ENCODE measurements at places on chromosomes 7 and 10.

DNA sequence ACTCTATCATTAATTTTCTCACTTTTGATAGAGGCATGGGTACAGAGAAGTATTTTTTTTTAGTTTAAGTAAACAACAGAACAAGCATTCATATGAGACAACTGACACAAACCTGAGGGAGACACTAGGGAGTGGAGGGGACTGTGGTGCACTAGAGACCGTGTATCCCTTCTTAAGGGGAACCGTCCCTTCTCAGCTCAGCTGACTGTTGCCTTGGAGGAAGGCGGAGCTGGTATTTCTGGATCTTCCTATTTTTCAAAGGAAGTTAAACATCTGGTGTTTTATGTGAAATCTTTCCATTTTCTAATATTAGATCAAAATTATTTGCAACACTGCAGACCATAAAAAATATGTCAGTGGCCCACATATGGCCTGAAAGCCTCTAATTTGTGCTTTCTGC lies 113.6 kb upstream of the MACROH2A2 start:
- DNase-seq, result no peak

DNA sequence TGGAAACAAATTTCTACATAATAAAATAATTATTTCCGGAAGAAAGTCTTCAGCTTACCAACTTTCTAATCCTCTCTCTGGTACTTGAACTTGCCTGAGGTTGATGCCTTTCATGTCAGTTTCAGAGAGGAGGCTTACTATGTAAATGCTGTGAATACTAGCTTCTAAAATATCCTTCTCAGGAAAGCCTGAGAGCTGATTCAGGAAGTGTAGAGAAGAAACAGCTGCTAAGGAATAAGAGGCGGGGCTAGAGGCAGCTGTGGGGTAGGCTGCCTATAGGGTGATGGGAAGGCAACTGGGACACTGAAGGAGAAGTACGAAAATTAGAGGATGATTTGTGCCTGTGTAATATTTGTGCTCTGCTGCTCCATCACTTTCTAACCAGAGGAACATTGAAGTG lies 69.3 kb downstream of the AVL9 start:
- DNase-seq, result no peak

DNA sequence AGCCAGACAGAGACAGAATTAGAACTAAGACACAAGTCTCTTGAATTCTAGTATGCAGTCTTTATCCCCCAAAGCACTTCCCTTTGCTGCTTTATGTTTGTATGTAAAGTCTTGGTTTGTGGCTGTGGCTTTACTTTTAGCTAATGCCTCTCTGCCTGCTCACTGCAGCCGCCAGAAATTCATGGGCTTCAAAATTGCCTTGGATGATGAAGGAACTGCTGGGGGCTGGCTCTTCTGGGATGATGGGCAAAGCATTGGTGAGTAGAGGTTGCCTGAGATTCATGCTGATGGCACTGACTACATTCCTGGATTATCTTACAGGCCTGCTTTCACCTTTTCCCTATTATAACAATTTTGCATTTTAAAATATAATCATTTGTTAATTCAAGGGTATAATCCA lies 10.9 kb upstream of the MGAM2 start:
- DNase-seq, result no peak

- DNase-seq, result no peak
Observed at GRCh38 chr7:47297120-47297519, 284.8 kb downstream of the TNS3 start.

DNA sequence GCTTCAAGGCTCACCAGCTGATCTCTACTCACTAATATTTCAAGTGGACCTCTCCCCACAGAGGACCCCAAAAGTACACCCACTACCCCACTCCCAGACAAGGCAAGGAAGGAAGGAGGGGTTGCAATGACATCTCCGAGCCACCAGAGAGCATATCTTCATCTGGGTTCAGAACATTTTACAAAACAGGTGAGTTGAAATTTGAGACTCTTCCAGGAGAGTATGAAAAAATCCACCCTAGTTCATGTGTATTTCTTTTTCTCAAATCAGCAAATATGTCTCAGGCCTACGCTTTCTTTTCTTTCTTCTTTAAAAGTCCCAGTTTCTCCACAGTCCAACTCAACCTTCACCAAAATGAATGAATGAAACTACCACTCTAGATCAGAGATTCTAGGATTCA lies 61.9 kb downstream of the SGMS1 start:
- peak; percentile 3 for DNase-seq
